Adipocyte (in vitro differentiated cells): ENCODE measurements at places on chromosomes 7 and 10.

GRCh38 chr7:41445946-41446345 is 256.9 kb downstream of the INHBA start:
- DNase-seq = no peak

DNA sequence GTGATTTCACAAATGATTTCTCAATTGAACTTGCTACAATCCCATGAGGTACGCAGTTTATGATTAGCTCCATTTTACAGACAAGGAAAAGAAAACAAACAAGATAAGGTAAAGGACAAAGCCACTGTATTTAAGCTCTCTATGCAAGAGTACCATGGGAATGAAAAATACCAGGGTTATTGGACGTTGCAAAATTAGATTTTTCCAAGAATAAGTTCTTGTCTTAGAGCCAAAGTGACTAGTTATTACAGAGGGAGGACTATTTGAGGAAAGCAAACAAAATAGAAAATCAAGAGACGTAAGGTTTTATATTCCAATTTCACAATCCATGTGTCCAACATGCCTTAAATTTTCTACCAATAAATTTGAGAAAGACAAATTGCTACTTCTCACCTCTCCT is 97.9 kb upstream of the PTN start:
- no peak for DNase-seq

GRCh38 chr7:47483604-47484273 is 98.2 kb downstream of the TNS3 start:
- DNase-seq = no peak

DNA sequence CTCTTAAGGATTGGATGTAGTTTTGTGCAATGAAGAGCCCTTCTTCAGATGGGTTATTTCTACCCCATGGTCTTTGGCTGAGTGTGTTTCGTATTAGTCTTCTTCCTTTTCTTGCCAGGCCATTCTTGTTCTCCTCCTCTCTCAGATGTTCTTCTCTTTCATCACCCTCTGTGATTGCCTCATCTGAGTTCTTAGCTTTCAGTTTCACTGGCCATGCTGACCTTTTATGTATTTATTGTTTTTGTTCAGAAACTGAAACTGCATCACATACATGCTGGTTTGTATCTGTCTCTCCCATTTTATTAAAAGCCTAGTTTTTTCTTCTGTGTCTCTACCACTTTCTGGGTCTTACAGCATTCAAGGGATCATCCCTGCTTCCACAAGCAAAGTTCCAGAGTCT is 21.7 kb upstream of the PCGF5 start:
- DNase-seq = peak; percentile 96

DNA sequence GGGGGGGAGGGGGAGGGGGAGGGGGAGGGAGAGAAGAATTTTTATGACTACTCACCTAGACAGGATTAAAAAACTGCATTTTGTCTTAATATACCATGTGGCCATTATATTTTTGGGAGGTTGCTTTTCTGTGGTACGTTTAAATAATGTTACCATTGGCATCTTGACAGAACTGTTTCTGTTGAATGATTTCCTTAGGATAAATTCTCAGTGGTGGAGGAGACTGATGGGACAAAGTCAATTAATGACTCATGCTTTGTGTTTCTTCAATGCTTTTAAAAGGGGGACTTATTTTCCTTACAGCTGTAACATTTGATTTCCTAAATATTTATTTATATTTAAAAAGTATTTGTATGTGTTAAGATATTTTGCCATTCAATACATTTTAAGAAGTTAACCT is 13.7 kb downstream of the AGR2 start:
- no peak for DNase-seq

GRCh38 chr10:124020981-124021815 is 72.2 kb downstream of the CHST15 start:
- DNase-seq = no peak

GRCh38 chr7:131338173-131338572 is 10.5 kb downstream of the MKLN1 start:
- no peak for DNase-seq

GRCh38 chr10:15238555-15239335 is 70.3 kb upstream of the NMT2 start:
- peak; percentile 11 for DNase-seq

- DNase-seq = no peak
Observed at GRCh38 chr7:2198206-2198605, 34.5 kb downstream of the MAD1L1 start.

DNA sequence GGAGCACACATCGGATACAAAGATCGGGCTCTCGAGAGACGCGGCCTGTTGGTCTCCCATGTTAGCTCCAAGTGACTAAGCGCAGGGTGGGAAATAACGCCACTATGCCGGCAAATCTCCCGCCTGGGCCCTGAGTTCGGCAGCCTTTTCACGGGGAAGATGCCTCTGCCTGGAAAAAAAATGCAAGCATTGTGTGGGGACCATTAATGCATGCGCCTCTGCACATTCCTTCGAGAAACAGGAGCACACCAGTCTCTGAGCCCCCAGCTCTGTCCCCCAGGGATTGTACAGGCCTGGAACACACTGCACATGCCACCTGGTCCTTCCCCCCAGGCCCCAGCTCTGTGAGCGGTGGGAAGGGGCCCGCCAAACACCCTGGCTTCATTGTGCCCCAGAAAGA is 44.1 kb downstream of the FBXW4 start:
- no peak for DNase-seq

DNA sequence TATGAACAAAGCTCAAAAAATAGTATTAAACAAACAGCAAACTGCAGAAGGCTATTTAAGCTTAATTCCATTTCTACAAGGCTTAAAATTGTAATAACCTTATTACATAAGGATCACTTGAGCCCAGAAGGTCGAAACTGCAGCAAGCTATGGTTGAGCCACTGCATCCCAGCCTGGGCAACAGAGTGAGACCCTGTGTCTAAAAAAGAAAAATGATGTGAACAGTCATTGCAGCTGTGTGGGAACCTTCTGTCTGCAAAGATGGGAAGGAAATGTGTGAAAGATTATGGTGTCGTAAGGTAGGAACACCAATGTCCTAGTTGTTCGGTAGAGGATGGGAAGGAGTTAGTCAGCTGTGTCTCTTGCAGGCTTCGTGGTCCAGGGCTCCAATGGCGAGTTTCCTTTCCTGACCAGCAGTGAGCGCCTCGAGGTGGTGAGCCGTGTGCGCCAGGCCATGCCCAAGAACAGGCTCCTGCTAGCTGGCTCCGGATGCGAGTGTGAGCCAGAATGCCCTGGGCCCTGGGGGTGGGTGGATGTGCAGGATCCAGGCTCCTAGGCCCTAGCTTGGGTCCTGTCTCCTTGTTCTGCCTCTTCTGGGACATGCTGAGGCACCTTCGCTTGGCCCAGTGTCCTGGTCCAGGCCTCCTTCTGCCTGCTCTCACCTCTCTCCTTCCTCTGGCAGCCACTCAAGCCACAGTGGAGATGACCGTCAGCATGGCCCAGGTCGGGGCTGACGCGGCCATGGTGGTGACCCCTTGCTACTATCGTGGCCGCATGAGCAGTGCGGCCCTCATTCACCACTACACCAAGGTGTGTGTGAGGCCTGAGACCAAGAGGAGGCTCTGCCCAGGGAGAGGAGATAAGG is 9.1 kb downstream of the C10orf62 start:
- DNase-seq = no peak

GRCh38 chr10:90920986-90921666 is at the start of gene ANKRD1:
Gene ANKRD1 (minus strand): TSS chr10:90921087. CDS start chr10:90921027, 60 bp downstream.
- peak; percentile 85 for DNase-seq

DNA sequence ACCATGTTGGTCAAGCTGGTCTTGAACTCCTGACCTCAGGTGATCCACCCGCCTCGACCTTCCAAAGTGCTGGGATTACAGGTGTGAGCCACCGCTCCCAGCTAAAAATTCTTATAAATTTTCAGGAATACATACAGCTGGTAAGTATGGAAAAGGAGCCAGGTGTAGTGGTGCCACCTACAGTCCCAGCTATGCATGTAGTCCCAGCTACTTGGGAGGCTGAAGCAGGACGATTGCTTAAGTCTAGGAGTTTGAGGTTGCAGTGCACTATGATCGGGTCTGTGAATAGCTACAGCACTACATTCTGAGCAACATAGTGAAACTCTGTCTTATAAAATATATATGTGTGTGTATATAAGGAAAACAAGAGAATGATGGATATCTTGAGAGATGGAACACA is 19.0 kb downstream of the LDB1 start:
- no peak for DNase-seq

DNA sequence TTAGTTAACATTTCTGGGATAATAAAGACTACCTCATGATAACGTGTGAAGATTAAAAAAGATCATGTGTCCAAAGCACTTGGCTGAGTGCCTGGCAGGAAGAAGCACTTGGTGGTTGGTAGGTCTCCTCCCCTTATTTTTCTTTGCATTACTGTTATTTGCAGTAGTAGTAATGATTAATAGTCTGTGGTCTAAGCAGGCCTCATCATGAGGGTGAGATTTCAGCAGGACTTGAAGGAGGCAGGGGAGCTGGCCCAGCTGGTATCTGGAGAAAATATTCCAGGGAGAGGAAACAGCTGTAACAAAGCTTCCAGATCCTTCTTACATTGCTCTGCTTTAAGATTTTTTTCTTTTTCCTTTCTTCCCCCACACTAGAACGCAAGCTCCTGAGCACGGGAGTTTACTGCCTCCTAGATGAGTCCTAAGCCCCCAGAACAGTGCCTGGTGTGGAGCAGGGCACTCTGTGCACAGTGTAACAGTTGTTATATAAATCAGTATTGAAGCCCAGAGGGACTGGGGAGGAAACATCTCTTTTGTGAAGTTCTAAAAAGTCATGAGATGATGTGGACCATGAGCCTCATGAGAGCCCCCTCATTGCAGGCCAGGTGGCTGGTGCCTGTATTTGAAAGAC is 31.1 kb upstream of the RHEB start:
- no peak for DNase-seq
